ENCODE measurements at places on chromosomes 16 and 17. TPM values are rescaled to one million over a fixed set of nuclear protein-coding genes. Genes with fewer than 3 reads are reported as not detected.
A peak's percentile ranks its signal among the peaks of the same experiment; 100 is the strongest.

GRCh38 chr17:55580596-55581133 is 69.4 kb upstream of the SMIM36 start:
- no peak for DNase-seq

DNA sequence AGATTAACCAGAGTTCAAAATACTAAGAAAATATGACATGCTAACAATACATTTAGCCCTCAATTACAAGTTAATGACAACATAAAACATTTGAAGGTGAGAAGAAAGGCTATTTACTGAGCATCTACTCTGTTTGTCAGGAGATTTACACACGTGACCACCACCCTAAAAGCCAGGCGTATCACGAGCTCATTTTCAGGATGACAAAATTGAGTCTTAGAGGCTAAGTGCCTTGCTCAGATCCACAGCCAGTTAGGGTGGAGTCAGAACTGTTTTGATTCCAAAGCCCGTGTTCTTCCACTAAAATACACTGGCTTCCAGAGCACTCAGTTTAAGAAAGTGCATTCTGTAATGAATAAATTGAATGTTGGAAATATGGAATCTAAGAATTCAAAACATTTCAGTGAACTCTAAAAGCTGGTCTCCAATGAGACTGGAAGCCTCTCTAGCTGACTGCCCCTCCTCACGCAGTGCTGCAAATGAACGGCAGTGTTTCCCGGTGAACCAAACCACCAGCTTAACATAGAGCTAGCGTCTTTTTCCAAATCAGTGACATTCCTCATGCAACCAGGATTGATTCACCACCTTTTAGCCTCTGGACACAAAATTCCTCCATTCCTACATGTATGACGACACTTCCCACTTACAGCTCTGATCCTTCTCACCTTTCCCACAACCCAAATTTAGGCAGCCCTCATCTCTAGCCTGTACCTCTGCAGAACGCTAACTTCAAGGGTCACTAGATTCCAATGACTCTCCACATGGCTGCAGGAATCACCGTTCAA is 5.9 kb downstream of the ZDHHC7 start:
- no peak for DNase-seq

GRCh38 chr17:81264640-81265039 is 25.5 kb downstream of the NDUFAF8 start:
- DNase-seq: no peak

DNA sequence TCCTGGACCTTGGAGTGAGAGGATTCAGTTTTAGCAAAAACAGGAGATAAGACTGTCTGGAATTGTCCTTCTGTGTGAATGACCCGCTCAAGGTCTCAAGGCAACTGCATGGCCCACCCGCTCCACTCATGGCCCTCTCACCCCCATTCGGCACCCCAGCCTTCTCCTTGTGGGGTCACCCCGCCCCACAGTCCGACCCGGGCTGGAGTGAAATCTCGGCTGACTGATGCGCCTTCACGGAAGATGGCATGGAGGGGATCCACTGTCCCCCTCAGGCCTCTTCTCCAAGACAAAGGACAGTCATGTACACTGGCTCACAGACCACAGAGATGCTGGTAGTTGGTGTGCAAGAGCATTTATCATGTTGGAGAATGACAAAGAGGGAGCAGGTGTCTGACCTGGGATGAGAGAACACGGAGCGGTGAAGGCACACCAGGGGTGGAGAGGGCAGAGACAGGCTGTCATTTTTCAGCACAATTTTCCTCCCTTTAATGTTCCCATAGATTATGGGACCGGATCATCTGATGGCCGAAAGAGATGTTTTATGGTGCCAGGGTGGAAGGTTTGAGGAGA is 391.9 kb upstream of the TNRC6C start:
- no peak for DNase-seq

DNA sequence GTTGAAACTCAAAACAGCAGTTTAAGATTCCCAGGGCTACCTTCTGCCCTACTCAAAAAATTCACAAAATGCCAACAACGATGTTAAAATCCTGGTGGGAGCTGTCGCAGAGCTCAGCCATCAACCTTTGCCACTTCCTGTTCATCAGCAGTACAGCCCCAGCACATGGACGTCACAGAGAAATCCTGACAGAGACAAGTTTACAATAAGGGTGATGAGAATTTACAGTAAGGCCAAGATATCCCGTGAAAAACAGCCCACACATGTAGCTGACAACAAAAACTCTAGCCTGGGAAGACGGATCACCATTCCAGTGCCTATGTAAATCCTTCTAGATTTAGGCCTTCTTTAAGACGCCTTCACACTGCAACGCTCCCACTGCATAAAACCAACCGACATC is 18.8 kb downstream of the USP22 start:
- DNase-seq: no peak

DNA sequence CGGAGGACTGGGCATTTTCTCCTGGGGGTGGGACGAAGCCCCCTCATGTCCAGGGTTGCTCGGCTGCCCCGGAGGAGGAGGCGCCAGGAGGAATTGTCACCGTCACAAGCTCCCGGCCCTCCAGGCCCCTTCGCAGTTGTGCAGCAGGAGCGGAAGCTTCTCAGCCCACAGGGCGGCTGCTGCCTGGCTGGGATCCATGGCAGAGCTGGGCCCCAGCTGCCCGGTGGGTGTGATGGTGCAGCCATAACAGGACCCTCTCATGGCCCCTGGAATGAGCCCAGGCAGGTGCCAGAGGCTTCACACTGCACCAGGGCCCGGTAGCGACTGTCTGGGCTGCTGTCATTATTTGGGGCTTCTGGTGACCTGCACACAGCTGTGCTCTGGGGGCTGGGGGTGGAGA is 54.9 kb upstream of the GNG13 start:
- no peak for DNase-seq

- DNase-seq: no peak
Measured at GRCh38 chr16:3798838-3799237, 81.5 kb upstream of the TRAP1 start.

DNA sequence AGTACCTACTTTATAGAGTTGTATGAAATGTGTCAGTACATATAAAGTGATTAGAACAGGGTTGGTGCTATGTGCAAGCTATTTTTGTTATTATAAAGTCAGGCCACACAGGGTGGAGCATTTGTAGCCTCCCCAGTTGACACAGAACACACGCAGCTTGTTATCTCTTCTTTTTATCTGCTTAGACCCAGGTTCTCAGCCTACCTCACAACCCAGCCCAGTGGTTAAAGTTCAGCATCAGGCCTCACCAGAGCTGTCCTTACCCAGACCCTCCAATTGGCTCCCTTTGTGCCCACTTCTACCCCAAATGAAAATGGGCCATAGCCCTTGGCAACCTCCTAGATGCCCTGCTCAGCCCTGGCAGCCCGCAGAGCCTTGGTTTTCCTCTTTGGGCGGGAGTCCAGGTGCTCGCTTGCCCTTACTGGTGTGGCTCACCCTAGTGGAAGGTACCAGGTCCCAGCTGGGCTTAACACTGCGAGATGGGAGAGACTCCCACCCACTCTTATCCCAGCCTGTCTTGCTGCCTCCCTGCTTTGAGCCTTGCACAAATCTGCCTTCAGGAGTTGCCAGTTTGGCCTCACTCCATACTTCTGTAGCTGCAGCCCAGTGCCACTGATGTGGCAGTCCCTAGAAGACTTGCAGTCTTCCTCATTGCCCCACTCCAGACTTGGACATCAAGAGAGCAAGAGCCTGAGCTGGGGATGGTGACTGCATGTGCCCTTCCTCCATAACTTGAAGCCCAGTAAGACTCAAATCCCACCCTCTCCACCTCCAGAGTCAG is 1.1 kb upstream of the PIGS start:
- DNase-seq: no peak

DNA sequence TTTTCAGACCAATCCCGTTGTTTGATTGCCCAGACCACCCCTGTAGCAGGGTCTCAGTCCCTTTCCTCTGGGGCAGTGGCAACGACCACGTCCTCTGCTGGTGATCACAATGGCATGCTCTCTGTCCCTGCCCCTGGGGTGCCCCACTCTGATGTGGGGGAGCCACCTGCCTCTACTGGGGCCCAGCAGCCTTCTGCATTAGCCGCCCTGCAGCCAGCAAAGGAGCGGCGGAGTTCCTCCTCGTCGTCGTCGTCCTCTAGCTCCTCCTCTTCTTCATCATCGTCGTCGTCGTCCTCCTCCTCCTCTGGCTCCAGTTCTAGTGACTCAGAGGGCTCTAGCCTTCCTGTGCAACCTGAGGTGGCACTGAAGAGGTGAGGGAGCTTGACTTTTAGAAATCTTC is 9.2 kb downstream of the ELOB start:
- no peak for DNase-seq

- DNase-seq: no peak
Measured at GRCh38 chr16:19085679-19086200, 18.3 kb downstream of the COQ7 start.

GRCh38 chr17:81924557-81925532 is 2.7 kb downstream of the MAFG start:
- DNase-seq: peak; percentile 62

GRCh38 chr16:81558444-81559175 is 114.0 kb downstream of the CMIP start:
- DNase-seq: peak; percentile 24

GRCh38 chr16:4200000-4200780 is 41.7 kb downstream of the SRL start:
- peak; percentile 63 for DNase-seq

GRCh38 chr16:76303637-76304314 is 26.6 kb downstream of the CNTNAP4 start:
- no peak for DNase-seq

GRCh38 chr17:77637818-77638575 is 320.5 kb upstream of the TNRC6C start:
- DNase-seq: peak; percentile 86

GRCh38 chr17:46979147-46979863 is at the start of gene RPRML:
Gene RPRML, minus strand, starts transcription at chr17:46979253. Its CDS starts 246 bp downstream, at chr17:46979007.
- peak; percentile 77 for DNase-seq

DNA sequence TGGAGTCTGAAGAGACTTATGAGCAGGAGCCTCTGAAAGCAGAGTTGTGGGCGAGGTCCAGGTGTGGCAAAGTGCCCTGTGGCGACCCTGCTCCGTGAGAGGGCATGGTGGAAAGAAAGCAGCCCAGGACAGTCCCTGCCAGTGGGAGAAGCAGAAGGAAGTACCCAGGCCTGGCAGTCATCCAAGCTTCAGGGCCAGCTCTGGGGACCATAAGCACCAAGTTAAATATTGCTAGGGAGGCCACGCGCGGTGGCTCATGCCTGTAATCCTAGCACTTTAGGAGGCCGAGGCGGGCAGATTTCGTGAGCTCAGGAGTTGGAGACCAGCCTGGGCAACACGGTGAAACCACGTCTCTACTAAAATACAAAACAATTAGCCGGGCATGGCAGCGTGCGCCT is 4.9 kb upstream of the ASGR1 start:
- DNase-seq: no peak

DNA sequence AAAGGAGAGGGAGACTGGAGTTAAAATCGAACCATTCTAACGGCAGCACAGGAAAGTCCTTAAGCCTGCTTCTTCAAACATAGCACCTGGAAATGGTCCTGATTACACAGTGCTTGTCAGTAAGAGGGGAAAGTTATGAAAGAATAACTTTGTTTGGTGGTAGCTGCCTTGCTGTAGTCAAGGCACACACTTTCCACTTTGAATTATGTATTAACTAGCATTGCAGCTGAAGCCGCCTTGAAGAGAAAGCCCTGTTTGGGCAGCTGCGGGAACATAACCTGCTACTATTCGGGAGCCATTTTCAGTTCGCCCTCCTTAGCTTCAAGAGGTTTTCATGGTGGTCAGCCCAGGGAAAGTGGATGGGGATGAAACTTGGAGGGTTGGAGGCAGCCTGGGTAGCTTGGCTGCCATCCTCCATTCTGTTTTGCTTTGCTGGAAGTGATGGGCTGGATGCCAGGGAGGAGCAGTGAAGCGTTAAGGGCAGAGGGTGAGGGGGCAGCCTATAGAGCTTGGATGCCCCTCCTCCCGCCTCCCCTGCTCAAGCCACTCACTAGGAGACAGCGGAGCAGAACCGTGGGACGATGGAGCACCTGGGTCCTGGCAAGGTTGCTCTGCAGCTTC is 5.3 kb upstream of the HAS3 start:
- DNase-seq: no peak

- no peak for DNase-seq
Measured at GRCh38 chr17:66192378-66192687, 400 bp upstream of the CEP112 start.

Gene EVPL
- total RNA-seq: not detected

Gene VKORC1
- 137 TPM for total RNA-seq

Gene SERPINF2
- total RNA-seq: not detected

Gene NPIPA2
- total RNA-seq: 2.7 TPM

Gene SLC12A3
- total RNA-seq: not detected

Gene LITAFD
- total RNA-seq: not detected

Gene LDHD
- 3.8 TPM for total RNA-seq

Measured in neural progenitor cell (in vitro differentiated cells).